ENCODE measurements at places on chromosomes 16 and 17.

DNA sequence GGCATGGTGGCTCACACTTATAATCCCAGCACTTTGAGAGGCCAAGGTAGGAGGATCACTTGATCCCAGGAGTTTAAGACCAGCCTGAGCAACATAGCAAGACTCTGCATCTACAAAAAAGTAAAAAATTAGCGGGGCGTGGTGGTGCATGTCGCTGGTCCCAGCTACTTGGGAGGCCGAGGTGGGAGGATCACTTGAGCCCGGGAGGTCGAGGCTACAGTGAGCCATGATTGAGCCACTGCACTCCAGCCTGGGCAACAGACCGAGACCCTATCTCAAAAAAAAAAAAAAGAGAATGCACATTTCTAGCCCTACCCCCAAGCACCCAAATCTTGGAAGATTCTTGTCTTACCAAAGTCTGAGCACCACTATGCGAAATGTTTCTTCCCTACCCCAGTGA, 15.6 kb upstream of the RHOT1 start:
- no peak for DNase-seq

GRCh38 chr17:35797370-35797769, 1.9 kb upstream of the MMP28 start:
- no peak for DNase-seq

- no peak for DNase-seq
Observed at GRCh38 chr17:37318931-37319594, 56.7 kb upstream of the C17orf78 start.

- no peak for DNase-seq
Observed at GRCh38 chr16:47449788-47450187, 11.1 kb downstream of the ITFG1 start.

GRCh38 chr17:34974179-34974578, 6.1 kb upstream of the LIG3 start:
- no peak for DNase-seq

GRCh38 chr17:61431594-61432311, 20.5 kb upstream of the TBX4 start:
- DNase-seq = no peak

- DNase-seq = no peak
Observed at GRCh38 chr17:4642286-4642685, 808 bp upstream of the ALOX15 start.

GRCh38 chr16:89023621-89024511, 46.9 kb upstream of the CBFA2T3 start:
- no peak for DNase-seq

DNA sequence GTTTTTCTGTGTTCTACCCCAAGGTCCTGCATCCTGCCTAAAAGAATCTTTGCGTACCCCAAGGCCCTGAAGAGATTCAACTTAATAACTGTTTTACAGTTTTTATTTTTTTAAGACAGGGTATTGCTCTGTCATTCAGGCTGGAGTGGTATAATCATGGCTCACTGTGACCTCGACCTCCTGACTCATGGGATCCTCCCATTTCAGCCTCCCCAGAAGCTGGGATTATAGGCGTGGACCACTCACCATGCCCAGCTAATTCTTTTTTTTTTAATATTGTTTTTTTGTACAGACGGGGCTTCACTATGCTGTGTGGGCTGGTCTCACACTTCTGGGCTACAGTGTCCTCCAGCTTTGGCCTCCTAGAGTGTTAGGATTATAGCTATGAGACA, 9.3 kb upstream of the FAAP100 start:
- no peak for DNase-seq

DNA sequence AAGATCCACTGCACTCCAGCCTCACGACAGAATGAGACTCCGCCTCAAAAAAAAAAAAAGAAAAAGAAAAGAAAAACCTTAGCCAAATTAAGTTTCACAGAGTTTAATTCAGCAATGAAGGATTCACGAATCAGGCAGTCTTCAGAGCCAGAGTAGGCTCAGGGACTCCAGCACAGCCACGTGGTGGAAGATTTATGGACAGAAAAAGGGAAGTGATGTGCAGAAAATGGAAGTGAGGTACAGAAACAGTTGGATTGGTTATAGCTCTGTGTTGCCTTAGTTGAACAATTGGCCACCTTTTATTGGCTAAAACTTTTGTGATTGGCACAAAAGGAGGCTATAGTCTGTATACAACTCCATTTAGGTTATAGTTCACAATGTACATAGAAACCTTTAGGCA, 256.6 kb downstream of the HS3ST3B1 start:
- DNase-seq = no peak

GRCh38 chr16:75273054-75273925, 21.9 kb upstream of the BCAR1 start:
- no peak for DNase-seq

- DNase-seq = no peak
Observed at GRCh38 chr16:67299269-67299668, 19.9 kb downstream of the PLEKHG4 start.

DNA sequence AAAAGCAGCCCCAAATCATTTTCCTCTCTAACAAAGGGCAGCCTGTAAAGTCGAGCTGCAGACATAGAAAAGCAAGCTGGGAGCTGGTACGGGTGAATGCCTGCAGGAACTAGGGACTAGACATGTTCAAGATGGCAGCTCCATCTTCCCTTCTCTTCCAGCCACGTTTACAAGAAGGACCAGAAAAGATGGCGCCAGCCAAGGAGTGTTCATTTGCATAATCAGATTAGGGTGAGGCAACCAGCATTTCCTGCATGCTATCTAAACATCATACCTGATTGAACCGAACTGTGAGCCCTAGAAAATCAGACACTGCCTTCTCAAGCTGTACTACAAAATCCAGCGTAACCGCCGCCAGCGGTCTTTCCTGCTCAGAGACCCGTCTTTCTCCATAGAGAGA, 896.8 kb downstream of the CDH11 start:
- no peak for DNase-seq

- no peak for DNase-seq
Observed at GRCh38 chr17:81650951-81651350, 5.4 kb downstream of the PDE6G start.

DNA sequence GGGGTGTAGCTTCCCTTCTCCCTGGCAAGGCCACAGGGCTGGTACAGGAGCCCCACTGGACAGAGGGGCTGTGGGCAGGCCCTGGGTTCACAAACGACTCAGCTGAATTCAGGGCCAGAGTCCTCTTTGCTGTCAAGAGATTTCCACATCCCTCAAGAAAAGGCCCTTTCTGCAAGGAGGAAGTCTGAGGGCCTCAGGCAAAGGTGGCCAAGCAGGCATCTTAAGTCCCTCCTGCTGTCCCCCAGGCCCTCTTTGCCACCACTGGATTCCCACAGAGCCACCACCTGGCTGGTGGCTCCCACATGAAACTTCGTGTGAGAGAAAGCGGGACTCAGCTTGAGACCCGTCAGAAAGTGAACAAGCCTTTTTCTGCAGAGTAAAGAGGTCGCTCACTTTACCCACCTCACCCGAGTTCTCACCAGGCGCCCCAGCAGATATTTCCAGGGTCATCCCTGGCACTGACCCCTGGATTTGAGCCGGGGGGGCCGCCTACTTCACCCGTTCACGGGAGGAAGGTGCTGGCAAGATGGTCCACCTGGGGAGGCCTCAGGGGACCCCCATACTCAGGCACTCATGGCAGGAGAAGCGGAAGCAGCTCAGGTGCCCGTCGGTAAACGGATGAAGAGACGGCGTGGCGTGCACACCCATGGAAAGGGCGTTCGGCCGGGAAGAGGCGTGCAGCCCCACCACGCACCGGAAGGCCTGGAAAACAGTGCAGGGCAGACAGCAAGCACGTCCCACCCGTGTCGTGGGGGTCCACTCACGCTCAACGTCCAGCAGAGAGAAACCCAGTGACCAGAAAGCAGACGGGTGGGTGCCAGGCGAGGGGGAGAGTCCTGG, 3.6 kb downstream of the RNF166 start:
- no peak for DNase-seq

DNA sequence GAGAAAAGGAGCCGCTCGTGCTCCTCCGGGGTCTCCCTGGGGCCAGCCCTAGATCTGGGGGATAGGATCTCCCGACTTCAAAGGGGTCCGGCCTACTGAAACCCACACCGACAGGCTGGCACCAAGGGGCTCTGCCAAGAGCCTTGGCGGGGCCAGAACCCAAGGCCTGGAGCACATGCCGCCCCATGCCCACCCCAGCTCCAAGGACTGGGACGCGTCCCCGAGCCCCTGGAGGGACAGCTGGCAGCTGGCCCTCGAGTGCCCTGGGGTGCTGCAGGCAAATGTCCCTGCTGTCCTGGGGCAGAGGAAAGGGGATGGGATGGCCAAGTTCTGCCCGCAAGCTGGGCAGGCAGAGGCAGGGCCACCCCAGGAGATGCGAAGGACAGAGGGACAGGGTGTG, 31.8 kb upstream of the ZFPM1 start:
- no peak for DNase-seq
